ENCODE measurements at places on chromosomes 6 and 20.

- no peak for DNase-seq
Observed at GRCh38 chr6:39167321-39167720, 52.3 kb upstream of the SAYSD1 start.

- no peak for DNase-seq
Observed at GRCh38 chr6:54910431-54910884, 63.9 kb downstream of the FAM83B start.

- no peak for DNase-seq
Observed at GRCh38 chr20:32165836-32166545, 41.6 kb downstream of the PLAGL2 start.

GRCh38 chr20:58241766-58242465, 13.5 kb upstream of the ANKRD60 start:
- no peak for DNase-seq

DNA sequence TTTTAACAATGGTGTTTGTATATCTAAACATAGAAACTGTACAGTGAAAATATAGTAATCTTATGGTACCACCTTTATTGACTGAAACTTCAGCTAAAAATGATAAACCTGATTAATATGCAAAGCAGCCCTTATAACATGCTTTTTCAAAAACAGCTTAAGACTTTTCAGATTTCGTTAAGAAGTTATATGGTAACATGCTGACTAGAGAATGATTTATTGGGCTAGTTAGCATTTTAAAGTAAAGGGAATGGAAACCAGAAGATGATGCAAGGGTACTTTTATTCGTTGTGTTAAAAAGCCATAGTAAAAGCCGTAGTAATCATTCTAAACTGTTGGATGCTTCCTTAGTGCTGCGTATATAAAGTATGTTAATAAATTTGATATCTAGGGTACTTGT, 50.5 kb downstream of the CBFA2T2 start:
- no peak for DNase-seq

DNA sequence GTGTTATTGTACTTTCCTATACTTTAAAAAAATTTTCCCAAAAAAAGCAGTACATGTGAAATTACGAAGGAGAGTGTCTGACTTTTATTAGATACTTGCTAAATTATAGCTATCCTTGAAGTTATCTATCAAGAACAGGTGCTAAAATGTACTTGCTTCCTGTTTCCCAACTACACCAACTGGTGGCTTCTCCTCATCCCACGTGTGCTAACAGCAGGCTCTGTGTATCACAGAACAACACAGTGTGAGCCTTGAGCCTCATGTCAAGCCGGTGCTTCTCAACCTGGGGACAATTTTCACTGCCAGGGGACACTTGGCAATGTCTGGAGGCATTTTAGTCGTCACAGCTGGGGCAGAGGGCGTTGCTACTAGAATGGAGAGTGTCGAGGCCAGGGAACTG, 36.2 kb upstream of the CDYL start:
- no peak for DNase-seq

DNA sequence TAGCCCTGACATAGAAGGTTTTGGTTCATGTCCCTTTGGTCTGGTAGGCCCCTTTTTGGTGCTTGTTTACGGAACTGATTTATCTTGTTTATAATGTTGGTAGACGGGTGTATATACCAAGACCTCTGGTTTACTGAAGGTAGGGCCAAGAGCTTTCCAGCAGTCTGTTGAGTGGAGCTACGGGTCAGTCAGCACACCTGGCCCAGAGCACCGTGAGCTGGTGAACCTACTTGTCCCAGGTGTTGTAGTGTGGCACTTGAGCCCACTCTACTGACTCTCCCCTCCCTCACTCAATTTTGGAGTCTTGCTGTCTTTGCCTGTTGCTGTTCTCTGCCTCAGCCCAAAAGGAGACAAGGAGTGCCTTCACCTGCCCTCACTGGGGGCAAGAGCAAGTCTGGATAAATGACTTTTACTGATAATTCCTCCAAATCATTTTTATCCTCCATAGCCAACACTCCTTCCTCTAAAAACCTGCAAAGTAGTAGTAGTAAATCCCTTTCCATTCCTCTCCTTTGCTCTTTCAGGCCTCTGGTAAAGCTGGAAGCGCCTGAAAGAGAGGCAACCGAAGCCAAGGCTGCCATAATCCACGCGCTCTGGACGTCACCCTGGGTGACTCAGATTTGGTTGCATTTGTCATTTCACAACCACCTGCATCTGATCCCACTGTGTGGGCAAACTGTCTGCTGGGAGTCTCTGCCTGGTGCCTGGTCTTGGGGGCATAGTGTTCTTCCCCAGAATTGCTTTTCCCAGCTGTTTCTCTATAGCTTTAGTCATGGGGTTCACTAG, 22.2 kb downstream of the RREB1 start:
- no peak for DNase-seq

- DNase-seq, result no peak
Observed at GRCh38 chr6:167211881-167212712, 54.3 kb upstream of the GPR31 start.

GRCh38 chr20:58598211-58599015, 52.7 kb upstream of the STX16 start:
- no peak for DNase-seq

- no peak for DNase-seq
Observed at GRCh38 chr6:56938649-56939191, 16.2 kb upstream of the BEND6 start.

- no peak for DNase-seq
Observed at GRCh38 chr6:157471895-157472686, 91.1 kb downstream of the ZDHHC14 start.

DNA sequence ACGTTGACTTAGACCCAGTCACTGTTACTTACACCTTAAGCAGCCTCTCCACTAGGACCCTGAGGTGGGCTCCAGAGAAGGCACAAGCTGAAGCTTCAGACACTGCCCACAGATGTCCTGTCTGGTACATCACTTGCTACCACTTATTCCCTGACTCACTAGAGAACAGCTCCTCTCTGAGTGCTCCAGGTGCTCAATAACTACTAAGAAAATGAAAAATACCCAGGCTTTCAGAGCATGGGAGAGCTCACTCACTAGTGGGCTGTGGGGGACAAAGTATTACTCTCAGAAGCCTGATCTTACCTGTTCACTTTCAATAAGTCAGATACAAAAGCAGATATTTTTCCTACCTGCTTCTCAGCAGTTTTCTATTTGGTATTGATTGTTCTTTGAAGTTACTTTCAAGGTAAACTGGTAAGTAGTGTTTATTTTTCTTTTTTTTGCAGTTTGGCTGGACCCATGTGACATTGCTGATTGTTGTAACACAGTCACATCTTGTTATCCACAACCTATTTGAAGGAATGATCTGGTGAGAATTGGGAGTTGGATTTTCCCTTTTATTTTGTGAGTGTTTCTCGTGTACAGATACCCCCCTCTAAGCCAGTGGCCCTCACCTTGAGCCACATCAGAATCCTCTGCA, 55.9 kb downstream of the CDS2 start:
- no peak for DNase-seq

DNA sequence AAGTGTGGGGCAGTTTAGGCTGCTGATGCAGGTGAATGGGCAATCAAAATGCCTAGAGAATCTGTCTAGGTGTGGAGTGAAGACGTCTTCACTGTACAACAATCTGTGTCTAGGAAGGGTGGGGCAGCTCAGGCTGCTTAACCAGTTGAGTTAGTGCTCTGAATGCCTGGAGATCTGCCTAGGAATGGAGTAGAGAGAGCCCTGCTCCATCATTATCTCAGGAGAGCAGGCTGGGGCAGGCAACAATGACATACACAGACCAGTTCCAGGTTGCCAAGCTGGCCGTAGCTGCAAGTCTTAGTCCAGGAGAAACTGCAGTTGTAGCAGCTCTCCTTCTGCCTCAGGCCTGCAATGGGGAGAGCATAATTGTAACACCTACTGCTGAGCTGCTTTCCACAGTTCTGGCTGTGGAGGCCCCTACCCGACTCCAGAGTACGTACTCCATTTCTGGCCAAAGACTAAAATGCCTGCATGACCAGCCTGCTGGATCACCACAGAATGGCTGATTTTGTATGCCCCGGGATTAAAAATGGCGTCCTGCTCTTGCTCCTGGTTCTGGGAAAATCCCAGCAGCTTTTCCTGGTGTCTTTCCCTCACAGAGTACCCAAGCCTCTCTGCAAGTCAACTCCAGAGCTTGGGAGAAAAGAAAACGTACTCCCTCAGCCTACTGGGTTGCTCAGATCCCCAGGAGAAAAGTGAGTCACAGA, 545.4 kb downstream of the ADGRB3 start:
- no peak for DNase-seq

DNA sequence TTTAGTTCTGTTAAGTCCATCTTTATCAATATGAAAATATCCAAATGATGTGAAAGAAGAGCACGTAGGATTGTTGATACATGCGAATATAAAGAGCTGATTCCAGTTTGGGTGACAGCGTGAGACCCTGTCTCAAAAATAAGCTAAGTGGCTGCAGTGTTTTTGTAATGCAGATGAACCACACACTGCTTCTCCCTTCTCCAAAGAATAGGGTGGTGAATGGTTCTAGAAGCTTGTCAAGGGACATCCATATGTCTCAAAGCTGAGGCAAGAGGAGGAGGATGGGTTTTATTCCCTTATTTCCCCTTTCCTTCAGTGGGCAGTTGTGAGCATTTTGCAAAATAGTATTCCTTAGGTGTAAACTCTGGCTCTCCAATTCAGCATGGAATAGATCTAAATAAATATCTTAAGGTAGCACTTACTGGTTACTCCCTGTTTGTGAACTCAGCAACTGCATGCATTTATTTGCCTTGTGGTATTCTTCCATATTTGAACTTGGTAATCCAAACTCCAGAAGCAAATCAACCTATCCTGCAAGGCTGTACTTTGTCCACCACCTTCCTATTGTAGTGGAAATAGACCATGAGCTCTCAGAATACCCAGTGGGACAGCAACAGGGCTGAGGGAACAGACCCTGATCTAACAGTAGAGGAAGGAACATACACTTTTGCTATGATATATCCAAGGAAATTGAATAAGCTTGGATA, 38.0 kb downstream of the XRN2 start:
- DNase-seq, result no peak

GRCh38 chr6:111653979-111654378, 48.3 kb upstream of the TRAF3IP2 start:
- no peak for DNase-seq

Data from esophagus squamous epithelium (tissue), 5 donors.